HS-5 (cell line): ENCODE measurements at places on chromosomes 12 and 14.

DNA sequence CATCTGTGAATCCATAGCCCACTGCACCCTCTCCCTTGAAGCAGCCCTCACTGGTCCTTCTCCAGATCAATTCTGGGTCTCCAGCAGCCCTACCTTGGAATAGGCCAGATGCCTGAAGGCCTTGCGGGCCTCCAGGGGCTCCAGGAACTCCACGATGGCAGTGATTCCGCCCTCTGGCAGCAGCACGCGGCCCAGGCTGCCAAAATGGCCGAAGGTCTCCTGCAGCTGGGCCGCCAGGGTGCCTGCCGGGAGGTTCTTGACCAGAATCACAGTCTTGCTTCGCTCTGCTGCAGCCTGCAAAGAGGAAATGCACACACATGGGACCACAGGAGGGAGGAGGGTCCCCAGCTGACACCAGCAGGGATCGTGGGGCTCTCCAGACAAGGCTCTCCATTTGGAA is 26.3 kb downstream of the RBM19 start:
- no peak for DNase-seq

GRCh38 chr12:52308806-52309425 is 12.3 kb downstream of the KRT83 start:
- no peak for DNase-seq

- peak; percentile 4 for DNase-seq
These were observed 89.4 kb downstream of the RPAP3 start for GRCh38 chr12:47616440-47616839.

GRCh38 chr12:117890644-117891043 is 78.1 kb downstream of the KSR2 start:
- DNase-seq: no peak

DNA sequence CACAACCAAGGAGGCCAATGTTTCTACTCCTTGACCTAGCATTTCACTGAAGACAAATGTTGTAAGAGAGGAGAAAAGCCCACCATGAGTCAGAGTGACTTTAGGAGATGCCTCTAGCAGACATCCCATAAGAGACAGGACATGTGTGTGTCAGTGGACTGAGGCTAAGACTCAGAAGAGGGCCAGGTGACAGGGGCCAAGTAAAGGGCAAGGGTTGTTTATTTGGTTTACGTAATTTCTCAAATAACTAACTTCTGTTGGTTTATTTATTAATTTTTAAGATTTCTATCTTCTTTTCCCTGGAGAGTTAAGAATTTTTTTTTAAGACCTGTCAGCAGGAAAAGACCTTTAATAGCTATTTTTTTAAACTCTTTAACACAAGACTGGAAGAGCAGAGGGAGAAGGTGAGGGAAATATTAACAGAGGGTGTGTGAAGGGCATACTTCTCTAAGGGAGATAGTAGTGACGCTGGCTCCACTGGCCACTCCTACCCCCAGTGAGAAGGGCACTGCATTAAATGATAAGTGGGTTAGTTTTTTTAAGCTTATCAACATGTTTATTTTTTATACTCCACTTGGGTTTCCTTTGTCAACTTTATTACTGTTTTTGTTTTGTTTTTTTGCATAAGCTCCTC is 3.4 kb downstream of the PNP start:
- no peak for DNase-seq

- DNase-seq: no peak
These were observed 29.3 kb downstream of the PPM1A start for GRCh38 chr14:60278350-60278749.

DNA sequence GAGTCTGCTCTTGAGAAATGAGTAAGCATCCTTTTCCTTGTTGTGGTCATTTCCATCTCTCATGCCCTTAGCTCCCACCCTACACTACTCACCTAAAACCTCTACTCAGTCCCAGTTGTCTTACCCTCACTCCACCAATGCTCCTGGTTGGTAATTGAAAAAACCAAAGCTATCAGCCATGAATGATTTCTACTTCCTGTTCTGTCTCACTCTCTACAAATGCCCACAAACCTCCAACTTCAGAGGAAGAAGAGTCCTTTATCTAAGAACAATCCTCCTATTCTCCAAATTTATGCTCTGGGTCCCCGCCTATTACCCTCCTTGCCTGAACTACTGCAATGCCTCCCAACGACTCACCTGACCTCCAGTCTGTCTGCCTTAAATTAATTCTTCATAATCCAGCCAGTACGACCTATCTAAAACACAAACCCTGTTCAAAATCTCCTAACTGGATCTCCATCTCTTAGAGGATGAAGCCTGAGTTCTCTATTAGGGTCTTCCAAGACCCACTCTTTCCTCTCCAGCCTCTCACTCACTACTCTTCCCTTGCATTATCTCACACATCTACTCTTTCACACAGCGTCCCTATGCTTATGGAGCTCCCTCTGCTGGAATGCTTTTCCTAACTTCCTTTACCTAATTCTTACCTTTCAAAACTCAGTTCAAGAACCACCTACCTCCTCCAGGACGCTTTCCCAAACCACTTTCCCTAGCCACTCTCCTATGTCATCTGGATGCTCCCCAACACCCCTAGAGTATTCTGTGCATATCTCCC is 2.2 kb downstream of the DHRS1 start:
- no peak for DNase-seq

GRCh38 chr12:101039848-101040531 is 170.0 kb downstream of the SLC5A8 start:
- DNase-seq: no peak

DNA sequence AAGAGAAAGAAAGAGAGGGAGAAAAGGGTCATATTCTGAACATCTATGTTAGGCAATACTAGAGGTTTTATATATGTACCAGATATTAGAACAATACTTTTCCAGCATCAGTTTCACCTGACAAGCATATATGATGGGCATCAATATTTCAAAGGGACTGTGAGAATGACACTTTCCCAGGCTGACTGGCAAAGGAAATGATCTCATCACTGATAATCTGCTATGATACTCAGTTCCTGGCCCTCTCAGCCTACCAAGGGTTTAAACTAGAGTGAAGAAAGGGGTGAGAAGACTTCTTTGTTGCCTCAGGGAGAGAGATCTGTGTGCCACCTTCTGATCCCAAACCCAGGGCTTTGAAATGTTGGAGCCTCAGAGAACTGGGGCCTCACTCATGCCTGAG is 183.5 kb downstream of the TTC8 start:
- no peak for DNase-seq

DNA sequence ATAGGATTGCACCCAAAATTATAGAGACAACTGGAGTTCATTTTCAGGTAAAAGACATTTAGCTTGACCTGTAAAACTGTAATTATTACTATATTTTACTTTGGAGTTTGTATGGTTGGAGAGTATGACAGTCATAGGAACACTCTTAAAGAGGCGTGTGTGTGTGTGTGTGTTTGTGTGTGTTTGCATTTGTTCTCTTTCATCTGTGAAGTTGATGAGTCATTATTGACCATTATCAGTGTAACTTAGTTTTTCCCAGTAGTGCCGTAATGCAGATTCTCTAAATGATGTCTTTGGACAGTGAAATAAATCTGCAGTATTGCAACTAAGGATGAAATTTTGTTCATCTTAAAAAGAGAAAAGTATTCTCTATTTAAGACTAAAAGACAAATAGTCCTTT is 13.0 kb downstream of the WASHC4 start:
- no peak for DNase-seq

DNA sequence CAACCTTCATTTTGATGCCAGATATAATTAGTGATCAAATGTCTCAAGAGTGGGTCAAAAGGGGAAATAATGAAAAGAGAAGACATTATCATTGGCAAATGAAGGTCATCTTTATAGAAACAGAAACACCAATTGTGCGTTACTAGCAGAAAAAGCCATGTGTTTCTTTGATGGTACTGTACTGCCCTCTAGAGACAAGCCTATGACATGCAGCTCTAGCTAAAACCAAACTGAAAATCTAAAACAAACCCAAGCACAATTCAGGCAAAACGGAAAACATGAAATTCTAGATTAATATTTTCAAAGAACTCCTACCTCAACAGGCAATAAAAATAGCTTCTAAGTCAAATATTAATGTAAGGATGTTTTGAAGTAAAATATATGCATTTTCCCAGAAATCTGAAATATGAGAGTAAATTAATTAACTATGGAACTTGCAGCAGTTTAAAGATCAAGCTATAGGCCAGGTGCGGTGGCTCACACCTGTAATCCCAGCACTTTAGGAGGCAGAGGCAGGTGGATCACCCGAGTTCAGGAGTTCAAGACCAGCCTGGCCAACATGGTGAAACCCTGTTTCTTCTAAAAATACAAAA is 115.4 kb downstream of the KLHL28 start:
- no peak for DNase-seq

DNA sequence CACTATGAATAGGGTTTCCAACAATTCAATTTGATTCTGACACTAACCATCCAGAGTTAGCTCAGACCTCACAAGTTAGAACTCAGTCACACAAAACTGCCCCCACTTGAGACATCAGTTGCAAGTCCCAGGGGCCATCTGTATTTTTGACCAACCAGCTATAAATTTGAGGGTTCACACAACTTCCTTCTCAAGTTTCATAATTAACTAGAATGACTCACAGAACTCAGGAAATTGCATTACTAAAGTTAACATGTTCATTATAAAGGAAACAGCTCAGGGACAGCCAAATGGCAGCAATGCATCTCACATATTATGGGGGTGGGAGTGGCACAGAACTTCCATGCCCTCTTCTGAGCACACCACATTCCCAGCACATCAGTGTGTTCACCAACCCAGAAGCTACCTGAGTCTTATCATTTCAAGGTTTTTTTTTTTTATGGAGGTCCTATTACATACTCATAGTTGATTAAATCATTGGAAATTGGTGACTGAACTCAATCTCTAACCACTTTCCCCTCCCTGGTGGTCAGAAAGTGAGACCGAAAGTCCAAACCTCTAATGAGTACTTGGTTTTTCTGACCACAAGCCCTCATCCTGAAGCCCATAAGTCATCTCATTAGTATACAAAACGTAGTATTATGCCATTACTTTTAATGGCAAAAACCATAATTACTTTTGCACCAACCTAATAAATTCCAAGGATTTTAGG is 1721.5 kb upstream of the SEL1L start:
- DNase-seq: peak; percentile 8

DNA sequence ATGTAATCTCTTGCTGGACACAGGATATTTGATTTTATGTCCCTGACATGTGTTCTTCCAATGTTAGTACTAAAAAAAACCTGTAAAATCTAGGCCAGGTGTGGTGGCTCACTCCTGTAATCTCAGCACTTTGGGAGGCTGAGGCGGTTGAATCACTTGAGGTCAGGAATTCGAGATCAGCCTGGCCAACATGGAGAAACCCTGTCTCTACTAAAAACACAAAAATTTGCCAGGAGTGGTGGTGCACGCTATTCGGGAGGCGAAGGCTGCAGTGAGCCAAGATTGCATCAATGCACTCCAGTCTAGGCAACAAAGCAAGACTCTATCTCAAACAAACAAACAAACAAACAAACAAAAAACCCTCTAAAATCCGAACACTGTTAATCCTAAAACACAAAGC is 68.0 kb downstream of the FERMT2 start:
- no peak for DNase-seq

DNA sequence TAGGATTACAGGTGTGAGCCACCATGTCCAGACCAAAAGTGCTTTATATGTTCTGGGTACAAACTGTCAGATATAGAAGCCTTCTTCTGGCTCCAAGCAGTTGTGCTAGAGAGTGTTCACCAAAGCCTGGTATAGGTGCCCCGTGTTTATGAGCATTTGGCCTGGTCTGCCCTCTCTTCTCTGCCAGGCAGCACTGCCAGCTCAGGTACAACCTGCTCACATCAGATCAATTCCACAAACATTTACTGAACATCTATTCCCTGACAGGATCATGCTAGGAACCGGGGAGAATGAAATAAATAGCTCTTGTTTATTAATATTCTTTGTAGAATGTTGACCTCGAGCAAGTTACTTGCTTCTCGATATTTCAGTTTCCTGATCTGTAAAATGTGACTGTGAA is 20.0 kb upstream of the SOCS2 start:
- no peak for DNase-seq

DNA sequence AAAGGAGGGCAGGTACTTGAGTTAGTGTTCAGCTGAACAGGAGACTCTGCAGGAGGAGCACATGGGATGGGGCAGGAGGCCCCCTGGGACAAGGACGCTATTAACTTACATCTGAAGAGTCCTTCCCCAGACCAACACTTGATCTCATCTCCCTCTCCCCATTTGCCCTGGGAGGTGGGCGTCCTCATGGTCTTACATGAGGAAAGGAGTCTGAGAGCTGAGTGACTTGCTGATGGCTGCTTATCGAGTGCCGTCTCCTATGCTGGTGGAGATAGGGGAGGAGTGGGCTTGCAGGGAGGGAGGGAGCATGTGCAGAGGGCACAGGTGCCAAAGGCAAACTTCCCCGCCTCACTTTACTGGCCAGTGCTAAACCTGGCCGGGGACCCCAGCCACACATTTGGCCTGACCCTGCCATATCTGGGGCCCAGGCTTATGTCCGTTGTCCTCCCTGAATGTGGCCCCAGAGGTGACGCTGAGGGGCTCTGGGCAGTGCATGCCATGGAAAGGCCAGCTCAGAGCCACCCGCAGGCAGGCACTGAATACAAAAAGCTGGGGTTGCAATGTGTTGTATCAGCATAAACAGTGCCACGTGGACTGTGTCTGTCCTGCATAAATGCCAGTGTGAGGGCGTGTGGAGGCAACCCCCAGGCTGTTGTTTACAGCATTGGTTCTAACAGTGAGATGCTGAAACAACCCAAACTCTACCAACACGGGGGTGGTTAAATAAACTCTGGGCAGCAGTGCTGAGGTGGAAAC is 29.4 kb downstream of the FAIM2 start:
- DNase-seq: no peak

DNA sequence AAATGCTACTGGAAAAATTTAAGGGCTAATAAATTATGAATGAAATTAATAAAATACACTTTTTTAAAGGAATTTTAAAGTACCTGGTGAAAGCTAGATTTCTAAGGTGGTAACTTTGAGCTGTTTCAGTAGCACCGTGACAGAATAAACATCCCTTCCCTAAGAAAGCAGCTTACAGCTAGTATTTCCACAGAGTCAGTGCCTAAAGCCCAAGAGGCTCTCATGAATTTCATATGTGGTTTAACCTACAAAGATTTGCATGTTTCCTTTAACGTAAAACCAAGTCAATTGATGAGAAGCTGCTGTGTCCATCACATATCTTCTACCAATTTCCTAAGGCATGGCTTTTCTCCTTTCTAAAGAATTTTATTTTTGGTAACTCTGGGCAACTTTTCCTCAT is 56.8 kb downstream of the IFNG start:
- DNase-seq: no peak
